Spleen (tissue), 13 donors: ENCODE measurements at places on chromosomes 6 and 20. TPM values are rescaled to one million over a fixed set of nuclear protein-coding genes. Genes with fewer than 3 reads are reported as not detected.

Gene SIRPG
- 9.0 TPM for polyA plus RNA-seq

Gene BPIFB4
- not detected for polyA plus RNA-seq

Gene AHCY
- polyA plus RNA-seq, result 67.1 TPM

Gene LSM14B
- polyA plus RNA-seq, result 15.0 TPM

Gene SLC35F1
- 0.41 TPM for polyA plus RNA-seq

Gene GLP1R
- not detected for polyA plus RNA-seq

Gene ANKEF1
- polyA plus RNA-seq, result 0.77 TPM

Gene TGM2
- polyA plus RNA-seq, result 35.3 TPM

Gene SEL1L2
- polyA plus RNA-seq, result 0.22 TPM

Gene GABRR2
- 0.33 TPM for polyA plus RNA-seq

Gene VSTM2L
- polyA plus RNA-seq, result 13.5 TPM

Gene COL10A1
- 0.02 TPM for polyA plus RNA-seq

Gene CST4
- polyA plus RNA-seq, result not detected

Gene GPR6
- polyA plus RNA-seq, result not detected

Gene C20orf202
- 0.06 TPM for polyA plus RNA-seq

Gene DSN1
- 16.6 TPM for polyA plus RNA-seq

Gene DUSP15
- 3.0 TPM for polyA plus RNA-seq

Gene ROS1
- not detected for polyA plus RNA-seq

Gene WASF1
- 1.2 TPM for polyA plus RNA-seq

Gene DSP
- polyA plus RNA-seq, result 1.8 TPM

Gene MEI4
- polyA plus RNA-seq, result 0.03 TPM

Gene PRSS35
- 0.06 TPM for polyA plus RNA-seq

Gene SIRPB1
- 18.8 TPM for polyA plus RNA-seq

Gene GHRH
- polyA plus RNA-seq, result not detected

Gene LY6G6D
- polyA plus RNA-seq, result not detected

Gene ZC2HC1B
- not detected for polyA plus RNA-seq

Gene CCDC28A
- 43.0 TPM for polyA plus RNA-seq

Gene MATN4
- not detected for polyA plus RNA-seq

Gene DEFB132
- not detected for polyA plus RNA-seq

Gene PLAGL2
- polyA plus RNA-seq, result 2.2 TPM

Gene SPO11
- not detected for polyA plus RNA-seq

Gene MYO6
- polyA plus RNA-seq, result 6.0 TPM

Gene CLIC5
- polyA plus RNA-seq, result 5.8 TPM

Gene GPSM3
- polyA plus RNA-seq, result 202 TPM

Gene PRRT1
- polyA plus RNA-seq, result 1.9 TPM

Gene HDGFL1
- polyA plus RNA-seq, result not detected

Gene TSHZ2
- polyA plus RNA-seq, result 2.0 TPM

Gene GRM1
- polyA plus RNA-seq, result 0.02 TPM

Gene C20orf141
- polyA plus RNA-seq, result not detected

Gene MUC21
- polyA plus RNA-seq, result 0.05 TPM

Gene SLC16A10
- polyA plus RNA-seq, result 1.3 TPM

Gene COL9A1
- 0.07 TPM for polyA plus RNA-seq

Gene CNR1
- 2.5 TPM for polyA plus RNA-seq
